ENCODE measurements at places on chromosomes 5 and 9.

DNA sequence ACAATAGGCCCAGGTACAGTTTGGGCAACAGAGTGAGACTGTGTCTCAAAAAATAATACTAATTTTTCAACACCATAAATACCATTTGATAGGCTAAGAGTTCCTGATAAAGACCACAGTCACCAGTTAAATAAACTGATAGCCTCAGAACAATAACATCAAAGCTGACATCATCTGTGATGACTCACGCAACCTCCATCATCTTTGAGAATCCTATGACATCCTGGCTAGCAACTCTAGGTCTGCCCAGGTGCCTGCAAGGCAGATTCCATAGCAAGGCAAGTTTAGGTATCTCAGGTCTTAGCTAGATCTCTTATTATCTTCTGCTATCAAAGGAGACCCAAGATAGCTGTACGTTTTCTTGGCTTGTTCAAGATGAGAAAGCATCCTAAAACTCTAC is 30.5 kb upstream of the UBAP2 start:
- no peak for DNase-seq

GRCh38 chr9:70061776-70062175 is 18.1 kb downstream of the MAMDC2 start:
- no peak for DNase-seq

- DNase-seq, result no peak
These were observed 2377.0 kb upstream of the WWC1 start for GRCh38 chr5:165914456-165914855.

DNA sequence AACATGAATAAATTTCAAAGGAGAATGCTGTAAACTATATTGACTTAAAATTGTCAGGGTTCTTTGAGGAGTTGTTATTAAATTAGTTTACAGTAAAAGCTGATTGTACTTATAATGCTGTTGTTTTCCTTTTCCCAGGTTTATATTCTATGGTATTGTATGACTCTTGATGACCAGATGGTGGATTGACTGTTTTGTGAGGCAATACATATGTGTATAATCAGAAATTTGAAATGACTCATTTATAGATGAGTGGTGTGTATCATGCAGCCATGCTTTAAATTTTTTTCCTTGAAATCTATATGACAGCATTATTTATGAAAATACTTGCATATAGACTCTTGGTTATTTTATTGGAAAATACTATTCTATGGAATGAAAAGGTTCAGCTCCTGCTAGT is 195.3 kb downstream of the CNTLN start:
- no peak for DNase-seq

DNA sequence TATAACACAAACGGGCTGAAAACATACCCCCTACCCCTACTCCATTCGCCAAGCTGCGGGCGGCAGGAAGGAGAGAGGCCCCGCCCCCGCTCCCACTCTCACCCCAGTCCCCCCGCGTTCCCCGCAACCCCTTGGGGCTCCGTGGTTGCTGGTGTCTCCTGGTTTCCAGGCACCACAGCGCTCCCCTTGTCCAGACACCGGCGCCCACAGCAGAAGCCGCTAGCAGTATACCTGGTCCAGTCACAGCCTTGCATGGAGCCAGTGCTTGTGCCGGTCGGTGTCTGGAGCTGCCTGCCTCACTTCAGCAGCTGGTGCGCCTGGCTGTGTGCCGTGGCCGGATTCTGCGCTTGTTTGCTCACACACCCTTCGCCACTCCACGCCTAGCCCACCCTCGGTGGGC is 240.5 kb upstream of the DAB2 start:
- no peak for DNase-seq

DNA sequence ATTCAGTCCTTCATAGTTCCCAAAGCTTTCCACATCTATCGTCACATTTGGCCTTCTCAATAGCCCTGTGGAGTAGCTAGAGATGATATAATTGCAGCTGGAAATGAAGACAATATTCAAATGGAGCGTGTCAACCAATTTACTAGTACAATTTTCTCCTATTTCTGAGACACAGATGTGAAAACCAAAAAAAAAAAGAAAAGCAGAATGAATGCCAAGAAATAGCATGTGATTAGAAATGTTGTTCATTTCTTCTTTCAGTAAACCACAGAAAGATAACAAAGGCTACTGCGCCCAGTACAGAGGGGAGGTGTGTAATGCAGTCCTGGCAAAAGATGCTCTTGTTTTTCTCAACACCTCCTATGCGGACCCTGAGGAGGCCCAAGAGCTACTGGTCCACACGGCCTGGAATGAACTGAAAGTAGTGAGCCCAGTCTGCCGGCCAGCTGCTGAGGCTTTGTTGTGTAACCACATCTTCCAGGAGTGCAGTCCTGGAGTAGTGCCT is 99.0 kb downstream of the MUSK start:
- no peak for DNase-seq

- no peak for DNase-seq
These were observed 24.7 kb upstream of the SLC6A19 start for GRCh38 chr5:1176473-1177391.

- no peak for DNase-seq
These were observed 27.7 kb upstream of the QSOX2 start for GRCh38 chr9:136273244-136273865.

DNA sequence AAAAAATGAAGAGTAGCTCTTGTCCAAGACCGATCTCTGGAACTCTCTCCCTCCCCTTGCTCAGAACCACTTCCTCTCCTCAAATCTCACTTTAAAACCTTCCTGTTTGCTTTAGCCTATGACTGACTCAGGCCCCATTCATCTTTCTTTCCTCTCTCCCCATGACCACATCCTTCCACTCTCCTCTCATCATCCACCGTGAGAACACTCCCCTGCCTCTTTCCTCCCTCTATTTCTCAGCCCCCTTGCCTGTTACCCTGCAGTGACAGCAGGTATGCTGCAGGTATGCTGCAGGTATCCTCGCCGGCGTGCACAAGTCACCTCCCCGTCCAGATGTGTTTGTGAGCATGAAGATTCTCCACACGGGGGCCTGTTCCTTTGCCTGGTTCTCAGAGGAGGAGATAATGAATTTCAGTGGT is 505.3 kb downstream of the CCDC171 start:
- no peak for DNase-seq

GRCh38 chr5:167576897-167577296 is 714.5 kb upstream of the WWC1 start:
- no peak for DNase-seq

- no peak for DNase-seq
These were observed 381.5 kb upstream of the KLF4 start for GRCh38 chr9:107870927-107871680.

GRCh38 chr9:33637881-33638280 is 113.8 kb downstream of the ANKRD18B start:
- no peak for DNase-seq

GRCh38 chr5:6302684-6303083 is 75.7 kb downstream of the MED10 start:
- DNase-seq, result no peak

DNA sequence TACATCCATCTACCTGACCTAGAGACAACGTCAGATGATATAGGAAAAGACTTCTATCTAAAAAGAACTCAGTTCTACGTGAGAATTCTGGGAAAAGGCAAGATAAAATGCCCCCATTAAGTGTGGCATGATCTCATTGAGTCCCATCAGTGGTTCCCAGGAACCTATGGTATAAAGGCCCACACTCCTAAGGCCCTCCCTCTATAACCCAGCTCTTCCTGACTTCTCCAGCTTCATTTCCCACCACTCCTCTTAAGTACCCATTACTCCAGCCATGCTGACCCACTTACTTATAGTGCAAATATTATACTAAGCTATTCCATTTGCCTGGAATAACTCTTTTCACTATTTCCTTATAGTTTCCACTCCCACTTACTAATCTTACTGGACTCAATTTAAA is 95.4 kb upstream of the NR5A1 start:
- DNase-seq, result no peak

GRCh38 chr9:26157411-26157810 is 479.2 kb upstream of the TUSC1 start:
- no peak for DNase-seq

- DNase-seq, result no peak
These were observed 55.2 kb upstream of the OLFM1 start for GRCh38 chr9:135032041-135032835.

DNA sequence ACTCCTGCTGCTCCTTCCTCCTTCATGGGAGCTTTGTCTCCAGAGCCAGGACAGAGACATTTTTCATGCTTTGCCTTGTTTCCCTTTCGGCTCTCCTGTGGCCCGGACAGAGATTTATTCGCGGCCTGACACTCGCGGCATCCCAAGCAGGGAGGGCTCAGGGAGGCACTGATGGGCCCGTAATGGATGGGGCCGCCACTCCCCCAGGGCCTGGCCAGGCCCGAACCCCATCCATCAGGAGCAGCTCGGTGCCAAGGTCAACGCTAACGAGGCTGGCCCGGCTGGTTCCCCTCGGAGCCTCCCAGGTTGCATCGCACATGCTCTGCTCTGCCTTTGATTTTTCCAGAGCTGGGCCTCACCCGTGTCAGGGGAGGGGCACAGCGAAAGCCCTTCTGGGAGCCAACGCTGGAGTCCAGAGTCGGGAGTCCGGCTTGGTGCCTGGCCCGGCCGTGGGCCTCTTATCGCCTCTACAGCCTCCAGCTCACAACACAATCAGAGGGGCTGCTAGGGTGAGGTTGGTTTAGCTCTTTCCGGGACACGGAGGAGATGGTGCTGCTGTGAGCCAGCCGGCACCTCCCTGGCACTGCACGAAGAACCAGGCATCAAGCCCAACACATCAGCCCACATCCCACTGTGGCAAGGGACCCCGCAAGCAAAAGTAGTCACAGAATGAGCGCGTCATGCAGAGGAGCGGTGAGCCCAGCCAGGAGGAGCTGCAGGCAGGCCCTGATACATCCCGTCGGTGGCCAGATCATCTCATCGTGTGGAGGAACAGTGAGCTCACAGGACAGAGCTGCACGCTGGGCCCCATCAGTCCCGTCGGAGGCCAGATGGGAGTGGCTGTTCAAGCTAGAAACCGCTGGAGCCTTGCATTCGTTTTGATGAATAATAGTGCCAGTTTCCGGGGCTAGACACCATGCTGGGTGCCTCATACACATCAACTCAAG is 72.2 kb upstream of the BARHL1 start:
- DNase-seq, result no peak

- no peak for DNase-seq
These were observed 74.0 kb downstream of the WDR41 start for GRCh38 chr5:77418162-77418561.

- no peak for DNase-seq
These were observed 139.6 kb downstream of the GABRB2 start for GRCh38 chr5:161406880-161407279.
